ENCODE measurements at places on chromosomes 3 and 15.

DNA sequence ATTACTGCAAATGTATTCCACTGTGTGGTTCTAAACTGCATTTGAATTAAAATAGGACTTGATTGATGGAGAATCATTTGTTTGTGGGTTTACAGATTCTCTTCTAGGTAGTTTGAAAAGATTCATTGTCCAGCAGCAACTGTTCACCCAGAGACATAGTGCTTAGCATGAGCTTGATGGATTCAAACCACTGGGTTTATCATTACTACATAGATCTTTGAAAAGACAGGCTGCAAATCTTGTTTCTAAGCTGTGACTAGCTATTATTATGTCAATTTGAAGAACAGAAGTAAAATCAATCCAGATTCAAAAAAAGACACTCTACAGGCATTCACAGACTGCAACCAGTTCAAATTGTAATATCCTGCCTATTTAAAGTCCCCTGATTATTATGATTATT lies 49.8 kb downstream of the MBNL1 start:
- DNase-seq, result no peak

DNA sequence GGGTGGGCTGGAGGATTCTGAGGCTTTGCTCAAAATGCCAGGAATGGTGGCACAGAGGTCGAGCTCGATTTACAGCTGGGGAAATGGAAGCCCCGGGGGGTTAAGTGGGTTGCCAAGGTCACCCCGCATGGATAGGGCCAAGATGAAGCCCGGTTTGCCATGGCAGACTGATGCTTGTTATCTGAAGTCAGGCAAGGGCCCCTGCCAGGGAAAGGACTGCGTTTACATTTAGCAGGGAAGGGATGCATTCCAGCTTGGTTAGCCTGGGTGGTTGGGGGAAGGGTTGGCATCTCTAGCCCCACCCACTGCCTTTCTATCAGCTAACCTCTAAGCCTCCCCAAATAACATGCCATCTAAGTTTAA lies 79.0 kb downstream of the RPLP1 start:
- no peak for DNase-seq

DNA sequence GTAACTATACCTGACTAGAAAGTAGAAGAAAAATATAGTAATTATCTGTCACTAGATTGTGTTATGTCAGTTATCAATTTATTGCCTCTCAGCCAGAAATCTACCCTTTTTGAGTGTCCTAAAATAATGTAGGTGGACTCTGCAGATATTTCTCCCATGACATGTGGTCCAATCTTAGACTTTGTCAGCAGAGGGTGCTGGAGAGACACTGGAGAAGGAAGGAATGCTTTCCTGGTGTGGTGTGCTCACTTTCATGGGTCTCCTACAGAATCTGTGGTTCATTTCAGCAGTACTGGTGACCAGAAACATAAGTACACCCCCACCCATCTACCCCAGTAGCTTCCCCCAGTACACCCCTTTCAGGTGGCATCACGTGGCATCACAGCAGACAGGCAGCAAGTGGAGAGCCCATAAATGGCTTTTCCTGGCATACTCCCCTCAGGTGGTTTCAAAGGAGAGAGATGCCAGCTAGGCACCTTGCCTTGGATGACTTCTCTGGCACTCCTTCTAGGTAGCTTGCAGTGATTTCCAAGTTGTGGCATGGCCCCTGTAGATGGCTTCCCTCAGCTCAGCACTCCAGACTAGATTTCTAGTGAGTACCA lies 114.7 kb downstream of the GADL1 start:
- no peak for DNase-seq

DNA sequence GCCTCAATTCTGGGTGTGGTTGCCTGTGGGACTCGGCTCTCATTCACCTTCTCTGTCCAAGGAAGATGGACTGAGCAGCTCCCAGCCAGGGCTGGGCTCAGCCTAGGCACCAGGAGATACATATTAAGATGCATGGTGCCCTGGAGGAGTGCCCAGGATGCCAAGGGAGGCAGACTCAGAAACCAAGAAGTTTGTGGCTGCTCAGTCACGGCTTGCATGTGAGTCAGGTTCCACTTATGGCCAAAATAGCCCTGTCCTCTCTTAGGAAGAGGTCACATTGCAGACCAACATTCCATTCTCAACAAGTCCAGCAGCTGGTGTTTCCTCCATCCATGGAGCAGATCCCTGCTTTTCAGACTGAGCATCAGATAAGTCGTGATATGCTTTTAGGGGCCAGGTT lies 21.8 kb downstream of the CDCP1 start:
- no peak for DNase-seq

GRCh38 chr15:83275412-83275811 lies 9.1 kb downstream of the BNC1 start:
- DNase-seq, result no peak

- DNase-seq, result no peak
These were observed 57.0 kb upstream of the LIMD1 start for GRCh38 chr3:45537616-45537969.

DNA sequence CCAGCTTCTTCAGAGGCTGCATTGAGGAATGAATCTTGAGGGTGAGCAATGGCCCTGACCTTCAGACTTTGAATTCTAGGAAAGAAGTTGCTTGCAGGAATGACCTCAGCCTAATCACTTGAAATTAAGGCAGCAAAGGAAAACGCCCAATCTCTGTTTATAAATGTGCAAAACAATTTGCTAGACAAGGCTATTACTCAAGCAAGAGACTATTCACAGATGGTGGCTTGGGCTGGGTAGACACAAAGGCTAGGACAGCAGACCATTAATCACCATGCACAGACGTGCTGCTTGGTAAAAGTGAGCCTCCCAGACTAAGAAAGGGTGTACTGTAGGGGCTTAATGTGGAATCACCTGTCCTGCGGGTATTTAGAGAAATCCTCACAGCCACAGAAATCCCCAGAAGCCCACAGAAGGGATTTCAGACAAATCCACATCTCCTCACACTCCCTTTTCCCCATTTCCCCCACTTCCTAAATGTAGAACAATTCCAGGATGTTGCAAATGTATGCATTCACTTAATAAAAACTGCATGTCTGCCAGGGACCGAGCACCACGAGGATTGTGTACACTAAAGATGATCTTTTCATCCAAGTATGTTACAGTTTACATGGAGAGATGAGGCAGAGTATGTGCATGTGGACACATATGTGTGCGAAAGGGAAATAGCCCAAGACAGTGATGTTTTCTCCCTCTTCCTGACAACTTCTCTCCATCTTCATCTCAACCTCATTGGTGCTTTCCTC lies 259.5 kb downstream of the THSD4 start:
- DNase-seq, result no peak

GRCh38 chr15:88083811-88084760 lies 172.5 kb downstream of the NTRK3 start:
- DNase-seq, result no peak

GRCh38 chr3:192929146-192929545 lies 11.5 kb upstream of the MB21D2 start:
- DNase-seq, result no peak

- DNase-seq, result peak; percentile 81
These were observed 125.5 kb downstream of the GADL1 start for GRCh38 chr3:30768703-30769550.

GRCh38 chr15:26712335-26712734 lies 60.5 kb downstream of the GABRB3 start:
- no peak for DNase-seq

- DNase-seq, result no peak
These were observed 524.8 kb upstream of the TBL1XR1 start for GRCh38 chr3:177721864-177722785.

DNA sequence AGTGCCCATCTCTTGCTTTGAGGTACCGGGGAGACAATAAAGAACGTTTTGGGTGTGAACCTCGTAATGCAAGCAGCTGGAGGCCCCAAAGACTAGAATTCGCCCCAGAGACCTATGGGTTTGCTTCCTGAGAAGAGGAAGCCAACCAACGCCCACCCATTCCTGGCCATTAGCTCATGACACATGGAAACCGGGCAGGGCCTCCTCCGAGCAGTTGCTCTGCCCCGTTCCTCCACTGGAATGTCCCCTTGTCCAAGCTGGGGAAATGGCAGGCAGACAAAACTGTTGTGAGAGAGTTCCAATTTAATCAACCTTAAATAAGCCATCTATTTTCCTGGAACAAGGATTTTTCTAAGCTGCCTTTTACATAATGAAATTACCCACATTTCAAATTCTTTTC lies 250.9 kb upstream of the IGF1R start:
- no peak for DNase-seq

DNA sequence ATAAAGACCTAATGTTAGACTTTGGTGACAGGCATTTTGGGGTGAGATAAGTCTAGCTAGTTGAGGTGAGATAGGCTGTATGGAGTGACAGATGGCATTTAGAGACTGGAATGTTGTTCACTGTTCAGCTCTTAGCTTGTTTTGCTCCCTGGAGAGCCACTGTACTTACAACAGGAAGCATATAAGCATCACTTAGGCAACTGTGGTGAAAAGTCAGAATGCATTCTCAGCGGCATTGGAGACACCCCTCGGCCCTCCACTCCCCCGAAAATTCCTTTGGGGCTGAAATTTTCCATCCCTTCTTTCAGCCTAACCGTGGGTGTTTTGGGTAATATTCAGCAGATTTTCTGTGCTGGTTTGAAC lies 73.4 kb downstream of the SLCO3A1 start:
- no peak for DNase-seq

GRCh38 chr3:120587332-120587975 lies 8.7 kb upstream of the NDUFB4 start:
- no peak for DNase-seq

DNA sequence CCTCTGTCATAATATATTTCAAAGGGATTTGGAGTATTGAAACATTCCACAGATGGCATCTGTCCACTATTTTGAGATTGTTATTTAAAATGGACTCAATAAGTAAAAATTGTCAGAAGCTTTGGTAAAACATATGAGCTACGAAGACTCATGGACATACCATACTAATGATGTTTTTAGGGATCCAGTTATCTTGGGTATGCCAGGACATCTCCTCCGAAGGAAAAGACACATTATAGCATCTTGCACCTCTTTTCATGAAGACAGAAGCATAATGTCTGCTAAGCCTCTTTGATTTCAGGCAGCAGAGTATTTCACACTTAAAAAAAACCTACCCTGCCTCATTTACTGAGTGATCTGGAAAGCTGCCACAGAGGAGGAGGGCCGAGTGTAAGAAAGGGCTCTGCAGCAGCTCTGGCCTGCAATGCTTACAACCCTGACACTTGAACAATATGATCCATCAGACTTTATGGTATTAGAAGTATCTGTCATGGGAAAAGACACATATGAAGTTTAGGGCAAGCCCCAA lies 284.8 kb downstream of the TUSC7 start:
- DNase-seq, result no peak

GRCh38 chr15:85500060-85500708 lies 119.8 kb downstream of the AKAP13 start:
- no peak for DNase-seq

DNA sequence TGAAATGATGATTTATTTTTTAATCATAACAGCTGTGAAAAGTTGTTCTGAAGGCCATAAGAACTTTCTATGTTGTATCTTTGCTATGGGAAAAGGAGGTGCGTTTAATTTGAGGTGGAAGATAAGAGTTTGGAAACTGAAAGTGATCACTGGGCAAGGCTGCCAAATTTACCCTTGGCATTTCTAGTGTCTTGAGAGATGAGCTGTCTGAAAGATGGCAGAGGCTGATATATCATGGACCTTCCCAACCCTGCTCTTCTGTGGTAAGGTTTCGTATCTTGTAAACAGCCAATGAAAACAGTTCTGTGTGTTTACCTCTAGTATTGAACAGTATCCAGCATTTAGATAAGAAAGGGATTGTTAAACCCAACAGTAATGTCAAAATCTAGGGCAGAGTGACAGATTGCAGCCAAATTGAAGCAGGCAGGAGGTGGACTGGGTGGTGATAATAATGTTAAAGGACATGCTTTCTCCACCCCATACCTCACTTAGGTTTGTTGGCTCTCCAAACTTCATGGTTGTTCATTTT lies 15.8 kb upstream of the NFKBIZ start:
- no peak for DNase-seq

DNA sequence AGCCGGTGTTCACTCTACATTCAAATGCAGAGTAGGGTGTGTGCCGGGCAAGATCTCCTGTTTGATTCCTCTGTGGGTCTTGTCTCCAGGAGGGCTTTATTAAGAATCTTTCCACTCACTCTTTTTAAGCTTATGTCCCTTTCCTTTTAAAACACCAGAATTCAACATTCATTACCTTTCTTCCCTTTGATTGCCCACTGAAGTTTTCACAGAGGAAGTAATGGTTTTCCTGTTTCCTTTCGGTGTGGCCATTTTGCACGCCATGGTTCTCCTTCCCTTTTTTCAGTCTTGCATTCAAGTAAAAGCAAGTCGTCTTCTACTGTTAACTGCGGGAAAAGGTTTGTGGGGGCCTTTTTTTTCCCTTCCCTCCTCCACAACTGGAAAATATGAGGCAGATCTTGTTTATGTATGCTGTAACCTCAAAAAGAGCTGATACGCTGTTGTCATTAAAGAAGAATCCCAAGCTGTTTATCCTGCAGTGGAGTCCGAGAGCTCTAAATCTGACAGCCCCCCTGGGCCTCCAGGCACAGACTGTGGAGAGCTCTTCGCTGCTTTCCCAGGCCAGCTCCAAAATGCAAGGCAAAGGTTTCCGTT lies 40.5 kb downstream of the FILIP1L start:
- no peak for DNase-seq

DNA sequence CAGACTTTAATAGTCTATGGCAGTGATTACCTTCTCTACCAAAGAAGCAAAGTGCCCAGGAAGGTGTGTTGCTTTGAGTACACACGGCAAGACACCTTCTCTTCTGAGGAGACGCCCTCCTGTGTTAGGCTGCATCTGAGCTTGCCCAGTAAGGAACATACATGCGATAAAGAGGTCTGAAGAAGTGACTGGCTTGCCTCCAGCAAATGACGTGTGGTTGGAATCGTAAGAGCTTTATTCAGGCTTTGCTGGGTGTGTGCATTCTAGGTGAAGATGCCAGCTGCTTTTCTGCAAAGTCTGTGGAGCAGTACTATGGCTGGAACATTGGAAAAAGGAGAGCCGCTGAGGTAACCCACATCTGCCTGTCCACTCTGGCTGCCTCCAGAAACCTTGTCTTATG lies 22.4 kb downstream of the MAP6D1 start:
- DNase-seq, result no peak

GRCh38 chr3:177522051-177522450 lies 324.8 kb upstream of the TBL1XR1 start:
- no peak for DNase-seq

DNA sequence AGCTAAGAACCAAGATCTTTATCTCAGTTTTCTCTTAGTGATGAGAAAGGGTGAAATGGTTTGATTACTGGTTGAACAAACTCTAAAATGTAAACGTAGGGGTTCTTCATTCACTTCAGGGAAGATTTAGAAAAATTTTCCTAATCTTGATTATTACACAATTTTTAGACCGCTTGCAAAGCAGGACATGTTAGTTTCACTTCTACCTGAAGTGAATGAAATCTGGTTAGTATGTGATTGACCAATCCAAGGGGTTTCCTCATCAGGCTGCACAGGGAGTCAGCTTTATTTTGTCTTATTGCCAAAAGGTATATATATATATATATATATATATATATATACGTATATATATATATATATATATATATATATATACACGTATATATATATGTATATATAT lies 740.4 kb downstream of the TUSC7 start:
- DNase-seq, result no peak
